ENCODE measurements at places on chromosomes 6 and 20.

DNA sequence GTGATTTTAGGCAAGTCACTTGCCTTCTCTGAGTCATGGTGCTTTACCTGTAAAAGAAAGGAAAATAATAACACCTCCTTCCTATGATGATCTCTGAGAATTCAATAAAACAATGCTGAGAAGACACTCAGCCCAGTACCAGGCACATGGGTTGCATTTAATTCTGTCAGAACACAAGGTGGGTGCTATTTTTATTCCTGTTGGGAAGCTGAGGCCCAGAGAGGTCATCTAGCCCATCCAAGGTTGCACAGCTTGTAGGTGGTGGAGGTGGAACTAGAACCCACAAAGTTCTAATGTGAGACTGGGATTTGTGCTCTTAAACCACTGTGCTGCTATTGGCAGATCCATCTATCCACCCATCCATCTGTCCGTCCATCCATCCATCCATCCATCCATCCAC is 39.6 kb upstream of the PTGIS start:
- DNase-seq = no peak

DNA sequence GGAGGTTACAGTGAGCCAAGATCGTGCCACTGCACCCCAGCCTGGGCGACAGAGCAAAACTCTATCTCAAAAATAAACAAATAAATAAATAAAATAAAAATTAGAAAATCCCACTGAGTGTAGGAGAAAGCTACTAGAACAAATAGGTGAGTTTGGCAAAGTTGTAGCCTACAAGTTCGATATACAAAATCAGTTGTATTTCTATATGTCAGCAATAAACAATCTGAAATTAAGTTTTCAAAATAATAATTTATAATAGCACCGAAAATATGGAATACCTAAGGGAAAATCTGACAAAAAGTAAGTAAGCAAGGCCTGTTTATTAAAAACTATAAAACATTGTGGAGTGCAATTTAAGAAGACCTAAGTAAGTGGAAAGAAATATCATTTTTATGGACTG is 5.1 kb upstream of the DEFB118 start:
- no peak for DNase-seq

DNA sequence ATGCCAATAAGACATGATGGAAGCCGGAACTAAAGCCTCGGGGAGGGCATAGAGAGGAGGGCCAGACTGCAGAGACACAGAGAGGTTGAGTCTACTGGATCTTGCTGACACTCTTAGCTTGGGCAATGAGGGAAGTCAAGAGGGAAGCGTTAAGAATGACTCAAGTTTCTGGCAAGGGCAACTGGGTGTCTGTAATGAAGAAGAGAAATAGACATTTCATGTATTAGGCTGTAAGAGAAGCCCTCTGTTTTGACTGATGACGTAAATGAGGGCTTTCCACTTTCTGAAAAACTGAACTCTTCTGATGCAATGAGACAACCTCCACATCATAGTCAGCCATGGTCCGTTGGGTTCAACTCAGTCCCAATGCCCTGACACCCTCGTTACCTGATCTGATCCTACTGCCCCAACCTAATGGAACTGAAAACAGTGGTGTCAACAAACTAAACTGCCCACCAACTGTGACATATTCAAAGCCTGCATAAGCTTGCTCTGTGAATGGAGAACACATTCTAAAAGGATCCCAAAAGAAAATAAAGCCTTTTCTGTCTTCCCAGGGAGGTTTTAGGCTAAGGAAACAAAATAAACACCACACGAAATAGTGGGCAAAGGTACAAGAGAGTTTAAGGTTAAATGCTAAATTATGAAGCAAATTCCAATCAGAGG is 45.8 kb upstream of the PNRC1 start:
- peak; percentile 77 for DNase-seq

DNA sequence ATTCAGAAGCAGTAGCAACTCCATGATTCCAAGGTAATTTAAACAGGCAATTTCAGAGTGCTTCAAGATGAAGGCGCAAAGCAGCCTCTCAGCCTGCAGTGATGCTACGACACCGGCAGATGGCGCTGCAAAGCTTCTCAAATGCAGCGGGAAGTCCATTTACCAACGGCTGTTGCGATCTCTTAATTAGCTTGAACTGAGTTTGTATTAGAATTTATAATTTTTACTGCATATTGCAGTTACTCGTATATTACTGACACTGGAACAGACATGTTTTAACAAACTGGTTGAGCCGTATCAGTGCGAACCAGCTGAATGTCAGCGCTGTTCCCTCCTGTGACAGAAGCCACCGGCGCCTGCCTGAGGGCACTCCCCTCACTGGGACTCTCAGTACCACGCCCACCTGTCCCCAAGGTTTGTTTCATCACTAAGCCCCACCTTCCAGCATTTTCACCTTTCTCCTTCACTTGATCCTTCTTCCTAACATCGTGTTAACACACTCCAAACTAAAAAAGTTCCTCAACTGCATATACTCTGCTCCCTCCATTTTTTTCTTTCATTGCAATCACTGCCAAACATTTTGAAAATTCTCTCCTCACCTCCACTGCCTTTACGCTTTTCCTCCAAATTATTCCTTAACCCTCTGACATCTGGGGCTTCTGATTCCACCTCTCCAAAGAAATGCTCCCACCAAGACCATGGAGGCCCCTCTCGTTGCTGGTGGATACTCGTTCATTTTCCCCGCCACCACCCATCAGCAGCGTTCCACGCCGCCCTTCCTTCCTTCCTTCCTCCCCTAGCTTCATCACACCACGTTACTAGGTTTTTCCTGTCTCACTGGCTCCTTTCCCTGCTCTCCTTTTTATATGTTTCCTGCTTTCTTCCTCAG is 14.5 kb downstream of the GNL1 start:
- peak; percentile 80 for DNase-seq

GRCh38 chr6:43247114-43247999 is 4.1 kb downstream of the TTBK1 start:
- DNase-seq = peak; percentile 84

- DNase-seq = no peak
Measured at GRCh38 chr6:39321761-39322160, 741 bp downstream of the KCNK16 start.

DNA sequence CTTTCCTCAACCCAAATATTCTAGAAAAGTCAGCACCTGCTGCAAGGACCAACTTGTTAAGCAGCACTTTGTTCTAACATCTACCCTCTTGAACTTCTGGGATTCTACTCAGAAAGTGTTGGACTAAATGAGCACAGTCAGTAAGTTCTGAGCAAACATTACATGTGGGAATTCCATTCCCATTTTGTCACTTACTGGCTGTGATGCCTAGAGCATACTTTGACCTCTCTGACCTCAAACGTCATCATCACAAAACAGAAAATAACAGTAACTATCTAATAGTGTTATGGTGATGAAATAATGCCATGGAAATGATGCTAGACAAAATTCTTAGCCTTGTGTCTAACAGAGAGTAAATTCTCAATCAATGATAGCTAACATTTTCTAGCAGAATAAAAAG is 829.4 kb downstream of the EPHA7 start:
- DNase-seq = peak; percentile 55

- no peak for DNase-seq
Measured at GRCh38 chr20:16712511-16712947, 17.3 kb upstream of the SNRPB2 start.

- peak; percentile 34 for DNase-seq
Measured at GRCh38 chr6:24428615-24429014, 25.9 kb downstream of the MRS2 start.

DNA sequence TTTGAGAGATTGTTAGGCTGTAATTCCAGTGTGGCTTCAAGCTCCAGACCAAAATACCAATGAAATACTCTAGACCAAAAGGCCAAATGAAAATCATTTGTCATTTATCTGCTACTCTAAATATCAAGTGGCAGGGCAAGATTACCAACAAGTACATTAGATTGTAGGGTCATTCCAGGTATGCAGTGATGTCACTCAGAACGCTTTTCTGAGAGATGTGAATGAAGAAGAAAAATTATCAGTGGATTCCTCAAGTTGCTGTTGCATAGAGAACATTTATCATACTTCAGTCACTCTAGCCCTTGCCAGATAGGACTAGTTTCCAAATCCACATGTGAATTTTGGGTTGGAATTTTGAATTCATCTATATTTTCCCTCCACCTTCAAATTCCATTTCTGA is 65.0 kb downstream of the ZFAND3 start:
- no peak for DNase-seq

GRCh38 chr6:50461696-50462095 is 251.6 kb upstream of the TFAP2D start:
- DNase-seq = no peak

- DNase-seq = peak; percentile 5
Measured at GRCh38 chr6:2626401-2626800, 124.3 kb downstream of the MYLK4 start.

- peak; percentile 90 for DNase-seq
Measured at GRCh38 chr6:33592595-33593413, 12.7 kb upstream of the BAK1 start.

DNA sequence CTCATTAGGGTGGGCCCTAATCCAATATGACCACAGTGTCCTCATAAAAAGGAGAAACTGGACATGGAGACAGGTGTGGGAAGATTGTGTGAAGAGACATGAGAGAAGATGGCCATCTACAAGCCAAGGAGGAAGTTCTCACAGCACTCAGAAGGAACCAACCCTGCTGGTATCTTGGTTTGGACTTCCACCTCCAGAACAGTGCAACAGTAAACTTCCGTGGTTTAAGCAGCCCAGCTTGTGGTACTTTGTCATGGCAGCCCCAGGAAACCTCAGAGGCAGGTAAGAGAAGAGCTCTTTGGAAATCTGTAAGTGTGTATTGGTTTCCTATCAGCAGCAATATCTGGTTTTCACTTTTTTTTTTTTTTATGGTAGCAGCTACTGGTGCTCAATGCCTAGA is 16.5 kb upstream of the CNKSR3 start:
- DNase-seq = no peak

- DNase-seq = no peak
Measured at GRCh38 chr6:10603219-10603618, 82.1 kb downstream of the GCNT2 start.

- peak; percentile 72 for DNase-seq
Measured at GRCh38 chr6:22251348-22251747, 45.5 kb downstream of the PRL start.

GRCh38 chr20:2967841-2968240 is 75.6 kb upstream of the GNRH2 start:
- DNase-seq = peak; percentile 28

DNA sequence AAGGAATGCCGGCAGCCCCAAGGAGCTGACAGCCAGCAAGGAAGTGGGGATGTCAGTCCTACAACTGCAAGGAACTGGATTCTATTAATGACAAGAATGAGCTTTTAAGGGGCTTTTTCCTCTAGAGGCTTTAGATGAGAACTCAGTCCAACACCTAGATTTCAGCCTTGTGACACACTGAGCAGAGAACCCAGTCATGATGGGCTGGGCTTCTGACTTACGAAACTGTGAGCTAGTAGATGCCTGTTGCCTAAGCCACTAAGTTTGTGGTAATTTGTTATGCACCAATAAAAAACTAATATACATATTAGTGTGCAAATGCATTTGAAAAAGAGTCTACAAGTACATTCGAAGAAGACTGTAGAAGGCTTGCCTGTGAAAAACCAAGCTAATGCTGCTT is 263.3 kb downstream of the SOX4 start:
- no peak for DNase-seq

GRCh38 chr6:32940656-32941213 is at the start of gene HLA-DMB:
TSS of gene HLA-DMB (minus strand) at chr6:32941028. CDS start at chr6:32940807, 221 bp downstream.
- DNase-seq = peak; percentile 81

DNA sequence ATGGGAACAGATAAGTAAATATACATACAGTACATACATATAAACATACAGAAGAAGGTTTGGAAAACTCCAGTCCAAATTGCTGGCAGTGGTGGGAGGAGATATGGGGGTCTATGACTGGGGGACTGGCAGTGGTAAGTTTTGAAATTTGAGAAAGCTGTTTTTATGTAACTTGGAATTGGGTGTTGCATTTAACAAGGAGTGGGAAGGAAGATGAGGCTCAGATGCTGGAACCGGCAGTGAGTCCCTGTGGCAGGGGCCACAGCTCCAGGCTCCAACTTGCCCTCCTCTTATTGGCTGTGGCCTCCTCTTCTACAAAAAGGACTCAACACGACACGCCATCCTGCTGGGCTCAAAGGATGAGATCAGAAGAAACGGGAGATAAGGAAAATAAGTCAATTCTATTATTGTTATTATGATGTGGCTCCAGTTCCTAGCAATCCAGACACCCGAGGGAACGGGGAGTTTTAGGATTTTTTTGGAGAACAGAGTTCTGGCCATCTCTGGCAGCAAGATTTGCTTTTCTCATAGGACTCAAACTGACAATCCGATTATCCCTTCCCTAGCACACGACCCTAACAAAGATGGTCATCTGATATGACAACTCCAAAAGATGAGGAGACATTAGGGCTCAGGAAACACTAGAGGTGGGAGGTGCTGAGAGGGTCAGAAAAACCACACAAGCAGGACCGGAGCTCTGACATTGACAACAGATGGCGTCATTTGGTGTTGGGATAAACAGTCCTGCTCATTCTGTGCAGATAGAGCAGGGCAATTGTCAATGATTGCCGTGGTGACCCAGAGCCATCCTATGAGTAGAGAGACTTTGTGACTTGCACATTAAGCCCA is 6.0 kb upstream of the TGM2 start:
- no peak for DNase-seq

GRCh38 chr6:121657972-121658371 is 222.5 kb downstream of the GJA1 start:
- no peak for DNase-seq

GRCh38 chr20:62235001-62235776 is 3.1 kb upstream of the OSBPL2 start:
- DNase-seq = no peak

DNA sequence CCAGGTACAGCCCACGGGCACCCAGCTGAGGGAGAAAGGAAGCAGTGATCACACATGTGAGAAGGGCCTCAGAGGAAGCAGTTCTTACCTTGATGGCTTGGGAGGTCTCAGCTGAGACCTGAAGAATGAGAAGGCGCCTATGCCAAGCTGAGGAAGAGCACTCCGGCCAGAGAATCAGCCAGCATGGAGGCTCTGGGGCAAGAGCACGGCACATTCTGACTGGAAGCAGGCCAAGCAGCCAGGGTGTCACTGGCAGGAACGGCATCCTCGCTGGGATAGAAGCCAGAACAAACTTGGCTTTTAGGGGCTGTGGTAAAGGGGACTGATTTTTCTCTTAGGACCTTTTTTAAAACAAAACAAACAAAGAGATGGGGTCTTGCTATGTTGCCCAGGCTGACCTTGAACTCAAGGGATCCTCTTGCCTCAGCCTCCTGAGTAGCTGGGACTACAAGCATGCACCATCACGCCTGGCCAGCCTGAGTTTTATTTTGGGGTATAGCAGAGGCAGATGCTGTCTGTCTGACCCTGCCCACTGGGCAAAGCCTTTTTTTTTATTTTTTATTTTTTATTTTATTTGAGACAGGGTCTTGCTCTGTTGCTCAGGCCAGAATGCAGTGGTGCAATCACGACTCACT is 17.6 kb downstream of the GHRH start:
- no peak for DNase-seq

- no peak for DNase-seq
Measured at GRCh38 chr6:157116426-157116825, 206.9 kb downstream of the TMEM242 start.

DNA sequence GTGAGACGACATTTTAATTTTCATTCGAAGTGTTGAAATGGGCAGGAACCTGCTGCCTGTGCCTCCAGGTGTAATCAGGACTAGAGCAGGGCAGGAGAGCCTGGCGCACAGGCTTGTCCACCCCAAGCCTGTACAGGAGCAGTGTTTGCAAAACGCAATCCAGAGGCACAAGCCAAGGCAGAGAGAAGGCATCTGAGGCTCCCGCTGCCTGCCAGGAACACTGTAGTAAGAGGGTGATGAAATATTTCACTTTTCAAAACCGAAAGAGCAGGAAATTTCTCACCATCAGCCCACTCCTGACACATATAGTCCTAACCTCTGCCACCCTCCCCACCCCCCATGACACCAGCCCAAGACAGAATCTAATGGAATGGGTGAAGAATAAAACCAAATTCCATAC is 132.5 kb downstream of the RTN4IP1 start:
- no peak for DNase-seq

All from kidney tubule cell (primary cell).